ENCODE measurements at places on chromosomes 7 and 10.
A peak's percentile ranks its signal among the peaks of the same experiment; 100 is the strongest.

DNA sequence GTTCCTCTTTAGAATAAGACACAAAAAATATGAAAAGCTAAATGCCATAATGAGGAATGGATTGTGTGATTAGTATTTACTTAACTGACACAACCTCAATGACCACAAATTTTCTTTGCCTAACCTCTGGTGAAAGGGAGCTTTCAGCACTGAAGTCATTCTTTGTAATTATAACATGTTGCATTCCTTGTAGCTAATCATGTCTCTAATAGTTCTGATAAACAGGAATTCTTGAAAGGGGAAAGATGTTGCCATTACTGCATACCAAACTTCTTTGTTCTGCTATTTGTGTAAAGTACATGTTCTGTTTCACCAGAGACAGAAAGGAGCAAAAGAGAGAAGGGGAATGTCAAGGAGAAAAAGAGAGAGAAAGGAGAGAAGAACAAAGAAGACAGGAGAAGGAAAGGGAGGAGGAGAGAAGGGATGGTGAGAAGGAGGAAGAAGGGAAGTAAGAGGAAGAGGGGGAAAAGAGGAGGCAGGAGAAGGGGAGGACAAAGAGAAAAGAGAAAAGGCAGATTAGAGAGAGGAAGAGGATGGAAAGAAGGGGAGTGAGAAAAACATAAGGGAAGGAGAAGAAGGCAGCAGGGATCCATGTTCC, 120.9 kb downstream of the SEMA3D start:
- no peak for DNase-seq

- peak; percentile 74 for DNase-seq
Measured at GRCh38 chr7:149459540-149460452, 1.1 kb downstream of the ZNF777 start.

GRCh38 chr7:115708013-115708341, 322.6 kb downstream of the TFEC start:
- no peak for DNase-seq

DNA sequence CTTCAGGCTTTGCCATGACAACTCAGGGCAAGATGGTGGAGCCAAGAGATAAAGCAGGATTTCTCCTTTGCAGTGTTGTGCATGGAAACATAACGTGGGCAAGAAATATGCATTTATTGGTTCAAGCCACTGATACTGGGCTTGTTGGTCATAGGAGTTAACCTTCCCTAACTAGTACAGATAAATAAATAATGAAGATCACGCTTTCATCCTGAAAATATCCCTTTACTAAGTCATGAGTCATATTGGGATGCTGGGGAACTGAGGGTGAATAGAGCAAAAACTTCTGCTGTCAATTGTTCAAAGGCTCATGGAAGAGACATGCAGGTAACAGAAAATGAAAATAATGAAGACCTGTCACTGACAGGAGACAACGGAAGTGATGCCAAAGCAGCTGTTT, 55.5 kb downstream of the TES start:
- DNase-seq: no peak

DNA sequence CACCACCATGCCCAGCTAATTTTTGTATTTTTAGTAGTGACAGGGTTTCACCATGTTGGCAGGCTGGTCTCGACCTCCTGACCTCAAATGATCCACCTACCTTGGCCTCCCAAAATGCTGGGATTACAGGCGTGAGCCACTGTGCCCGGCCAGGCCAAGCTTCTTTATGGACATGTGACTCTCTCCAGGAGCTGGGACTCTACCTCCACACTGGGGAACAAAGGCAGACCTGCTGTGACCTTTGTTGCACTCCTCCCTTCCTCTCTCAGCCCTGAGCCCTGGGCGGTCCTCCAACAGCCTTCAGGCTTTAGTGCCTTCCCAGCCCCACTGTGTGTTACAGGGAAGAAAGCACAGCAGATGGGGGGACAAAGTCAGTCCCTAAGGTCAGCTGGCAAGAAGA, 55.0 kb upstream of the DUSP5 start:
- no peak for DNase-seq

- no peak for DNase-seq
Measured at GRCh38 chr10:65793738-65794425, 1132.0 kb upstream of the LRRTM3 start.

- no peak for DNase-seq
Measured at GRCh38 chr7:132134814-132135445, 441.3 kb downstream of the PLXNA4 start.

DNA sequence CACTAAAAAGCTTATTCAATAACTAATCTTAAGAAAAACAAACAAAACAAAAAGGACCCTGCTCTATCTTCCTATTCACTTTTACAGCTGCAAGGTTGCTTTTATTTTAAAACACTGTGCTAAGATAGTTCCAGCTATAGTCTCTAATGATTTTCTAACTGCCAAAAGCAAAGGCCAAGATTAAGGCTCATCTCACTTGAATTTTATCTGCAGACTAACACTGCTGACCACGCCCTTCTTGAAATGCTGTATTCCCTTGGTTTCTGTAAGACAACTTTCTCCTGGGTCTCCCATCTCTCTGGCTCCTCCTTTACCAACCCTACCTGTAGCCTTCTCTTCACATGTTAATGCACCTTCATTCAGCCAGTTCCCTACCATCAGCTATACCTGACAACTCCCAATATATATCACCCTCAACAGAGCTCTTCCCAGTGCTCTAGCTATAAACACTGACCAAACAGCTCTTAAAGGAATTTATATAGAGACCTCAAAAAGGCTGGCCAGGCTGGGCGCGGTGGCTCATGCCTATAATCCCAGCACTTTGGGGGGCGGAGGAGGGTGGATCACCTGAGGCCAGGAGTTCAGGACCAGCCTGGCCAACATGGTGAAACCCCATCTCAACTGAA, 11.7 kb downstream of the SRPK2 start:
- DNase-seq: no peak

- no peak for DNase-seq
Measured at GRCh38 chr10:119103241-119103902, 541 bp upstream of the DENND10 start.

GRCh38 chr10:21728618-21729017, 194.6 kb downstream of the MLLT10 start:
- no peak for DNase-seq

GRCh38 chr10:31011665-31012022, 20.0 kb downstream of the ZNF438 start:
- DNase-seq: no peak

- DNase-seq: no peak
Measured at GRCh38 chr7:157000741-157001653, 9.5 kb downstream of the MNX1 start.

DNA sequence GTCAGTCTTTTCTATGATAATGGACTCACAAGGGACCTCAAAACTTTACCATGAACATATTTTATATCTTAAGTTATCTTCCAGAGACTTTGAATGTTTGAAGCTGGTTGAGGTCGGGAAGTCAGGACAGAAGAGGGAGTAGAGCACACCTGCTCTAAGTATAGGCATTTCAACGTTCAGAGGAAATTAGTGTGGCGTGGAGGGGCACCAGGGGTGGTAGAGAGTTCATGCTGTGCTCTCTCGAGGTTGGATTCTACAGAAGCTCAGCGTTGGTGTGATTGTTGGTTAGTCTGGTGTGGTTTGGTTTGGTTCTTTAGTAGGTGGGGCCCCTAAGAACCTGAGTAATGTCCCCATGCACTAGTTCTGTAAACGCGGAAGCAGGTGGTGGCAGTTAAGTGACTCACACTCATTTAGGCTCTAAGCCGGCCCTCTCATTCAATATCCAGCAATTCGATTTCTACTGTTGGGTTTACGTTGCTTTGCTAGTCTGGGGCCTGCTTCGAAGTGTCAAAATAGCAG, 19.8 kb downstream of the CNTNAP2 start:
- DNase-seq: no peak

DNA sequence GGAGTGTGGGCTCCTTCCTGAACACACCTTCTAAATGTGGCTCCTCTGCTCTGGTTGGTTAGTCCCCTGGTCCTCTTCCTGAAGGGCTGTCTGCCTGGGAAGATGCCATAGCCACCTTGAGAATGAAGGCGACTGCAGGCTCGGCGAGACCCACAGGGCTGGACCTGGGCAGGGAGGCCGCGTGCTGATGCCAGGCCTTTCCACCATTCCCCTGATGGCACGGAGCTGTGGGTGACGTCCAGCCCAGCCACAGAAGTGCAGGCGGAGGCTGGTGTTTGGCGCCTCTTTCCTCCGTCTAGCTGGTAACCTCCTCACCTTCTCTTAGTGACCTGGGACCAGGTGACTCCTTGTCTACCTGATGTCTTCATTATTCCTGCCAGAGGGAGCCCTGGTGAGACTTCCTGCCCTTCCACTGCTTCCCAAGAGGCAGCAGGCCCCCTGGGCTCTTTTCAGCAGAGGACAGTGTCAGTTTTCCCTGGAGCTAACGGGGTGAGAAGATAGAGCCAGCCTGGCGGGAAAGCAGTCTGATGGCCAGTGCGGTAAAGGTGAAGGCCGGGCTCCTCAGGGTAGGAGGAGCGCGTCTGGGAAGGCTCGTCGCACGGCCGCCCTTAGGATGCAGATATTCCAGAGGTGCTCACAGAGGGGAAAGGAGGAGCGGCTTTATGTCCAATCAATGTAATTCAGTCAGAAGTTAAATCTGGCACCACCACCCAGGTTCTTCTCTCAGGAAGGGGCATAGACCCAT, 34.9 kb downstream of the GBX1 start:
- no peak for DNase-seq

DNA sequence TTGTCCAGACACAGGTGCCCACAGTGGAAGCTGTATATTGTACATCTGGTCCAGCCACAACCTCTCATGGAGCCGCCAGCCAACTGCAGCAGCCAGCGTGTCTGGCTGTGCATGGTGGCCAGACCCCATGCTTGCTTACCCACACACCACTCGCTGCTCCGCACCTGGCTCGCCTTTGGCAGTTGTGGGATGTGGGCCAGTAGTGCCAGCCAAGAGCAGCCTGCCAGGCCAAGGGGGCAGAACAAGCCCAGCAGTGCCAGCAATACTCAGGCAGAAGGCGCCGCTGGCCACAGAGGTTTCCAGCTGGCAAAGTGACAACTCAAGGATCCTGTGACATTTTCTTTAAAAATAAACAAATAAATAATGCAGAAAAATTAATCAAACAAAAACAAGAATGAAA, 11.7 kb upstream of the TMEM243 start:
- no peak for DNase-seq

- DNase-seq: no peak
Measured at GRCh38 chr7:99975782-99976521, at the start of gene AZGP1. Gene AZGP1, minus strand, starts transcription at chr7:99976031. Its CDS starts 11 bp downstream, at chr7:99976020.

GRCh38 chr7:45073031-45073785, 15.6 kb downstream of the NACAD start:
- DNase-seq: no peak

- DNase-seq: no peak
Measured at GRCh38 chr7:85750454-85750949, 563.6 kb upstream of the SEMA3D start.

- DNase-seq: no peak
Measured at GRCh38 chr7:81299711-81300110, 380.9 kb upstream of the SEMA3C start.

DNA sequence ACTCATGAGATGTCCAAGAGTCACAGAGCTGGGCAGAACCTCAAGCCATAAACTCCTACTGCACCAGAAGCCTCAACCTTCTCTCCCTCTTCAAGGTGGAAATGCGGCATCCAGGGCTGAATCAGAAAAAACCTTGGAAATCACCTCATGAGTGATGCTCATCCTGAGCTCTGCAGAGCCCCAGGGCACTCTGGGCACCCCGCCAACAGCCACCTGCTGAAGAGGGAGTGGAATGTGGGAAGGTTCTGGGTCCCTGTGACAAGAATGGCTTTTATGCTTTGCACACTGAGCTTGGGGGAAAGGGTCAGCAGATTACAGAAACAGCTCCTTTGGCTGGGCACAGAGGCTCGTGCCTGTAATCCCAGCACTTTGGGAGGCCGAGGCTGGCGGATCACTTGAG, 18.8 kb downstream of the NUDT1 start:
- no peak for DNase-seq

- DNase-seq: no peak
Measured at GRCh38 chr7:140168816-140169215, 8.0 kb downstream of the KDM7A start.

- DNase-seq: peak; percentile 28
Measured at GRCh38 chr7:92835261-92835850, 1.0 kb downstream of the CDK6 start.

GRCh38 chr10:58894929-58895328, 281.5 kb upstream of the PHYHIPL start:
- DNase-seq: no peak

DNA sequence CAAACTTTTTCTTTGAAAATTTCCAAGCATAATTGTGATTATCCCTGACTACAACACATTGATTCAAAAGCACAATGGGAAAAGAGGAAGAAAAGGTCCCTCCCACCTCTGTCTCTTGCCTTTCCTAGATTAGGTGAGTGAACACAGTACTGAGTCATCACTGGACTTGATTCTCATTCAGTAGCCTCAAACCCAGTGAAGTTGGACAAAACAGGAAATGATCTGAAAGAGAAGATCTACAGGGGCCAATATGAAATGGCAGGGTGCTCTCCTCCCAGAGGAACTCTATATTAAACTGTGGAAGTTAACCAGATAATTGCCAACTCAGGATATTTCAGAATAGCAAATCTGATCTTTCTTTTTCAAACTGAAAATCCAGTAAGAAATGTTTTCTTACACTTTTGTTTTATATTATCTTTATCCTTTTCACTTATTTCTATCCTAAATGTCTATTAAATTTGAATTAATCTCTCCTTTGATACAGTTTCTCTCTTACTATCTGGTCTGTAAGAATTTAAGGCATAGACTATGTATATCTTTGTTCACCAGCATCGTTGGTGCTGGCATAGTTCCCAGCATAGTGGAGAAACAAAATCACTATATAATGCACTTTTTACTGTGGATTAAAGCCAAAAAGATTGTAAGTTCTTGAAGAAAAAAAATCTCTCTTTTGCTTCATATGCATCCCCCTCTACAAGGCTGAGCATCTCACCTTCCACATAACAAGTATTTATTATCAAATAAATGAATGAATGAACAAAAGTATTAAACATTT, 41.4 kb upstream of the IKZF1 start:
- DNase-seq: no peak

All from GM12891 (cell line).